SK-N-DZ (cell line): ENCODE measurements at places on chromosomes 12 and 14.
A peak's percentile ranks its signal among the peaks of the same experiment; 100 is the strongest.

- no peak for DNase-seq
Measured at GRCh38 chr12:47808574-47809365, 10.9 kb downstream of the HDAC7 start.

- DNase-seq = peak; percentile 73
Measured at GRCh38 chr12:88625356-88625755, 45.1 kb upstream of the KITLG start.

- DNase-seq = no peak
Measured at GRCh38 chr14:77691259-77691658, 16.6 kb downstream of the ALKBH1 start.

DNA sequence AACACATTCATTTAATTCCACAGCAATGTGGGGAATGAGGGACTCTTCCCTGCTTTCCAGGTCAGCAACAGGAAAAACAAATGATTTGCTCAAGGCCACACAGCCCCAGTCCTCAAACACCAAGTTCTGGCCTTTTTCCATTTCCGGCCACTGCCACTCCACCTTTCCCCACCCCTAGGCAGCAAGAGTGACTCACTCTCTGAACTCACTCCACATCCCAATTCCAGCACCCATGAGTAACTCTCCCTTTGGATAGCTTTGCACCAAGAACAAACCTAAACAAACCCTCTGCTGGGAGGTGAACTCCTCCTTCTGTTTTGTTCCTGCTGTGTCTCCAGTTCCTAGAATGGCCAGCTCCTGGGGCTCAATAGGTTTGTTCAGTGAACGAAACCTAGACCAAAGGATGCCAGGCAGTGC lies 30.4 kb upstream of the PLEKHG6 start:
- no peak for DNase-seq

GRCh38 chr12:11593013-11593412 lies 56.5 kb upstream of the ETV6 start:
- no peak for DNase-seq

DNA sequence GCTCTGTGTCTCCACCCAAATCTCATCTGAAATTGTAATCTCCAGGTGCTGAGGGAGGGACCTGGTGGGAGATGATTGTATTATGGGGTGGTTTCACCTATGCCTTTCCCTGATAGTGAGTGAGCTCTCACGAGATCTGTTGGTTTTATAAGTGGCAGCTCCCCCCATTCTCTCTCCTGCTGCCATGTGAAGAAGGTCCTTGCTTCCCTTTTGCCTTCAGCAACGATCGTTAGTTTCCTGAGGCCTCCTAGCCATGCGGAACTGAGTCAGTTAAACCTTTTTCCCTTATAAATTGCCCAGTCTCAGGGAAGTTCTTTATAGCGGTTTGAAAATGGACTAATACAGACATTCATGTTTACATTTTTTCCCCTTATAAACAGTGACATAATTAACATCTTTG lies 36.1 kb downstream of the PELI2 start:
- DNase-seq = no peak

DNA sequence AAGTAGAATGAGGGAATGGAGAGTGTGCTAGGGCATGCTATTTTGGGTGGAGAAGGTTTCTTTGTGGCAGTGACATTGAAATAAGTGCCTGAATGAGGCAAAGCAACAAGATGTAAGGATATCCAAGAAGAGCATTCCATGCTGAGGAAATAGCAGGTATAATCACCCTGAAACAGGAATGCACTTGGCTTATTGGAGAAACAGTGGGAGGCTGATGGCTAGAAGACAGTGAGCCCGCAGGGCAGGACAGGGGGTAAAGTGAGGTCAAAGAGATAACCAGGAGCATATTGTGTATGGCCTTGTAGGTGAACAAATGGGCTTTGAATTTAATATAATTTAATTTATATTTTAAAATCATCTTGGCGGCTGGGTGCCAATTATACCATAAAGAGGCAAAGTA lies 877.0 kb downstream of the DIO2 start:
- no peak for DNase-seq

DNA sequence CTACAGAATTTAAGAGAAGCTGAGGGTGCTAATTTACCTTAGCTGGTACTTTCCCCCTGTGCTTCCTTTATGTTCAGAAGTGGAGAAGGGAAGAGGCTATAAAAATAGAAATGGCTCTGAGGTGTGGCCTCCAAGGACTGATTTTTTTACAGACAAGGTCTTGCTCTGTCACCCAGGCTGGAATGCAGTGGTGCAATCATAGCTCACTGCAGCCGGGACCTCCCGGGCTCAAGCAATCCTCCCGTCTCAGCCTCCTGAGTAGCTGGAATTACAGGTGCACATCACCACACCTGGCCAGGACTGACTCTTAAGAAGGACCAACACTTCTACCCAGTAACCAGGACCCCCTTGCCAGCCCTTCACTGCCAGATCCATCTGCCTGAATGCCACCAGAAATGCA lies 23.9 kb upstream of the NAP1L1 start:
- DNase-seq = no peak

DNA sequence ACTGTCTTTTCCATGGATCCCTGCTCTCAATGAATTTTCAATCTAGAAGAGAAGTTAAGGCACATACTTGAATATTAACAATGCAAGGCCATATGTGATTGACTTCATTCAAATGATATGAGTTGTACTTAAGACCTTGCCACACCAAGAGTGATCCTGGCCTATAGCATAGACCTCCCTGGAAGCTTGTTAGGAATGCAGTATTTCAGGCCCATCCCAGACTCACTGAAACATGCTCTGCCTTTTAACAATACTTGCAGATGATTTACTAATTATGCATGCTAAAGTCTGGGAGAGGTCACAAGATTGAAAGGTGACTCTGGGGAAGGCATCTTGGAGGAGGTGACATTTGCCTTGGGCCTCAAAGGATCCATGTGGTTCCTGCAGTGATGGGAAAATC lies 43.2 kb downstream of the RFX4 start:
- no peak for DNase-seq

GRCh38 chr12:119573086-119573485 lies 20.5 kb upstream of the TMEM233 start:
- DNase-seq = no peak

DNA sequence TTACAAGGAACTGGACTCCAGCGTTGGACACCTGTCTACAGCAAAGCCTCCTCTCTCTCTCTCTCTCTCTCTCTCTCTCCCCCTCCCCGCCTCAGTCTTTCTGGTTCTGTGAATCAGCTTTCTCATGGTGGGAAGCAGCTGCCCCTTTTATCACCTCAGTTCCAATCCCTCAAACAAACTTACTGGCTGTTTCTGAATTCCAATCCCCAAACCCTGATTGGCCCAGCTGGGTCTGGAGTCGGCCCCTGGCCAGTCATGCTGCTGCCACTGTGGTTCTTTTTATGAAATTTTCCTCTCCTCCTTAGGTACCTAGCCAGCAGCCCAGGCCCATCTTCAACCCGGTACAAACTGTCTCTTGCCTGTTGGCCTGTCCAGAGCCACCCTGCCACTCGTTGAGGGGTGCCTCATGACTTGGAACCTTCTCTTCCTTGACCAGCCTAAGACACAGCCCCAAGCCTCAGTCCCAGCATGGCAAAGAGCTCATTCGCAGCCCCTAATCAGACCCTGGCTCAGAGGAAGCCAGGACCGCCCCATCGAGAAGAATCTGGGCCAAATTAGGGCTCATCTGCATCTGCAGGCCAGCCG lies 9.4 kb upstream of the MORN3 start:
- no peak for DNase-seq

DNA sequence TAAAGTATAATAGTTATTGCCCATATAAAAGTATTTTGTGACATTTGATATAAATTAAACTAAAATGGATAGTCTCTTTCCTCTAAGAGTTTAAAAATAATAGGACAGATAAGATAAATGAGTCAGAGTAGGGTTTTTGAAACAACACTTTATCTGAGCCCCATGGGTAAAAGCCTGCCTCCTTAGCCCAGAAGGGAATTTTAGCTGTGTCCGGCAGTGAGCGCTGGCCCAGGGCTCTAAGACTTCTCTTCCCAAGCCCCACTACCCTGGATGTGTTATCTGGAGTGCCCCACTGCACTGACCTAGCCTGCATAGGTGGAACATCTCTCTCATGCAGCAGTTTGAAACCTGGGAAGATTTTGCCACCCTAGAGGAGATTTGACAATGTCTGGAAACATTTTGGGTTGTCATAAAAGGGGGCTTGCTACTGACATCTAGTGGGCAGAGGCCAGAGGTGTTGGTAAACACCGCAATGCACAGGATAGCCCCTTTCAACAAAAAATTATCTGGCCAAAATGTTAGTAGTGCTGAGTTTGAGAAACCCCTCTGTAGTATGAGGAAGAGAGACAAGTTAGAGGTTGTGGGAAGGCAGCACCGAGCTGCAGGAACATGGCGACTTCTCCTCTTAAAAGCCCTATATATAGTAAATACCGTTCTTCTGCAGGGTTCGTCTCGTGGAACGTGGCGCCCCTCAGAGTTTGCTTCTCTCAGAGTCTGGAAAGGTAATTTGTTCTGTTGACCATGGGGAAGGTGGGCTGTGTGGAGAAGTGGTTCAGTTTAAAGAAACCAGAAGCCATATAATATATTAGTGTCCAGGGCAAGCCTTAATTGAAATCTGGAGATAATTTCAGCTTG lies 29.3 kb upstream of the ATF1 start:
- peak; percentile 38 for DNase-seq

GRCh38 chr14:31568671-31569070 lies 7.5 kb downstream of the NUBPL start:
- DNase-seq = no peak

- peak; percentile 22 for DNase-seq
Measured at GRCh38 chr12:91178139-91178561, 4.5 kb downstream of the DCN start.

DNA sequence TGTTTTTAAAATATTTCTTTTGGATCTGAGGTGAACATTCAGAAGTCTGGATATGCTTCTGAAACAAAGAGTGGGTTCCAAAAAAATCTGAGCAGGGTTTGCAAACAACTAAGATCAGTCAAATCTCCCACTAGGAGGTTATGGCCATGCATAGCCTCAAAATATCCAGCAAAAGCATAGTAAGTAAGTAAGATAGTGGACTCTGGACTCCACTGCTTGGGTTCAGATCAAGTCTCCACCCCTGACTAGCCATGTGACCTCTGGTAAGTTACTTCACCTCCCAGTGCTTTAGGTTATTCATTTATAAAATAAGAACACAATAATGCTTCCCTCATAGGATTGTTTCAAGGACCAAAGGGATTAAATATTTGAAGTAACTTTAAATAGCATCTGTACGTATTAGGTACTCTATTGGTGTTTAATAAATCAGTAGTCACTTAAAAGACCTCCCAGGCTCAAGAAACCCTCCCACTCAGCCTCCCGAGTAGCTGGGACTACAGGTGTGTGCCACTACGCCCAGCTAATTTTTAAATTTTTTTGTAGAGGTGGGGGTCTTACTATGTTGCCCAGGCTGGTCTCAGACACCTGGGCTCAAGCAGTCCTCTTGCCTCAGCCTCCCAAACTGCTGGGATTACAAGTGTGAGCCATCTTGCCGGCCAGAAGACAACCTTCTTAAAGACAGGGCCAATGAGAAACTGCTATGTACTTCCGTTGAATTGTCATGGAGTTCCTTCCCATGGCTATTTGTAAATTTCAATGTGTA lies 95.7 kb upstream of the SOX5 start:
- DNase-seq = no peak

GRCh38 chr12:5185435-5186069 lies 141.9 kb downstream of the KCNA5 start:
- DNase-seq = no peak

DNA sequence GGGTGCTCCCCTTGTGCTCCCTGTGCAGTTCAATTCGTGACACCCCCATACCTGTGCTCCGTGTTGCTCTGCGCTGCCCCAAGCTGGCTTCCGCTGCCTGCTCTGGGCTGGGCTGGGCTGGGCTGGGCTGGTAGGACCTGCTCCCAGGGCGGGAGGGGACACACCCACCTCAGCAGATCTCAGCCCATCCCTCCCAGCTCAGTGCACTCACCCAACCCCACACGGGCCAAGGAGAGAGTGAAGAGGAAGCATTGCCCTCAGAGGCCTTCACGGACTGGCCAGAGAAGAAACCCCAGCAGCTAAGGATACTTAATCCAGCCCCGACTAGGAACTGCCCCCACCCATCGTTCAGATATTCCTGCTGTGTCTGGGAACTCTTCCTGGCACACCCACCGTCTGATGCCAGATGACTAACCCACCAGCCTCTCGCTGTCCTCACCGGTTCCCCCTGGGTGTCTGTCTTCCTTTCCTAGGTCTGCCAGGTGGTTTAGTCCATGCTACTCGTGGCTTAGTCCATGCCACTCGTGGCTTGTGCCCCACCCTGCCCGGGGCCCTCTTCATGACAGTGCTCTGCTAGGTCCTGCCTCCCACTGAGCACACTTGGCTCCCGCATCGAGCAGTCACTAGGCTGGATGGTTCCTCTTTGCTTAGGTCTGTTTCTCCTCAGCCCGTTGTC lies at the start of gene LPAR5:
TSS of gene LPAR5 (minus strand) at position 104 of the 676 bp plus-strand sequence. CDS start 14,711 bp downstream, outside the sequence.
- no peak for DNase-seq

- no peak for DNase-seq
Measured at GRCh38 chr14:34053666-34054065, 102.8 kb upstream of the EGLN3 start.

DNA sequence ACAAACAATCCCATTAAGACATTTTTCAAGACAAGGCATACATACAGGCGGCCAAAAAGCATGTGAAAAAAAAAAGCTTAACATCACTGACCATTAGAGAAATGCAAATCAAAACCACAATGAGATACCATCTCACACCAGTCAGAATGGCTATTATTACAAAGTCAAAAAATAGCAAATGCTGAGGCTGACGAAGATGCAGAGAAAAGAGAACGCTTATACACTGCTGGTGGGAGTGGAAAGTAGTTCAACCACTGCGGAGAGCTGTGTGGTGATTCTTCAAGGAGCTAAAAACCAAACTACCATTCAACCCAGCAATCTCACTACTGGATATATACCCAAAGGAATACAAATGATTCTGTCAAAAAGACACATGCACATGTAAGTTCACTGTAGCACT lies 216.7 kb downstream of the FOXG1 start:
- no peak for DNase-seq

- no peak for DNase-seq
Measured at GRCh38 chr14:69378274-69378673, 19.8 kb downstream of the ERH start.

DNA sequence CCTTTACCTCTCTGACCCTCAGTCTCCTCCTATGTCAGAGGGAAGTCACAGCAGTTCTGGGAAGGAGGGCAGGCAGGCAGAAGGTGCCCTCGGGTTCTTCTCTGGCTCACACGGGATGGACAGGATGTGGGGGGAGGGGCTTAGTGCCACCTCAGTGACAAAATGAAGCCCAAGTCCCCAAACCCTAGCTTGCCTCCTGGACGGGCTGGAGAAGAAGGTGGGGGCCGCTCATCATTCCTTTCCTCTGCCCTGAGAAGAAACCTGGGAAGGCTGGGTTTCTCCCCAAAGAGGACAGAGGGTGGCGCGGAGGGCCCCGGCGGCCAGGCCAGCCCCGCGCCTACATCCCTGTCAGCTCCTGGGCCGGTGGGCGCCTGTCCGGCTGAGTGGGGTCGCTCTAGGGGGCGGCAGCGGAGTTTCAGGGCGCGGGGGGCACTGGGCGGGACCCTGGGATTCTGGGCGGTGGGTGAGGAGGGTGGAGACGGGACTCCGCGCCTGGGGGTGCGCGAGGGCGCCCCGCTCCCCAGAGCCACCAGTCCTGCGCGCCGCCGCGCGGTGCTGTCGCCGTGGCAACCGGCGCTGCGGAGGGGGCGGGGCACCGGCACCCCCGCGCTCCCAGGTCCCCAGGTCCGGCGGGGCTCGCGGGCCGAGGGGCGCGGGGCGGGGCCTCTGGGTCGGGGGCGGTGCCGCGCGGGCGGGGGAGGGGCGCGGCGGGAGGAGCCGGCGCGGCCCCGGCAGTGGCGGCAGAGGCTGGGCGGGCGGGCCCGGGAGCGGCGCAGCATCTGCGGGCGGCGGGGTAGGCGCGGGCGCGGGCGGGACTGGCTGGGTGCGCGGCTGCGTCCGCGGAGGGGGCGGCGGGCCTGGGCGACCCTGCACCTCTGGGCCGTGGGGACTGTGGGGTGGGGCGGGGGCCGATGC lies at the start of gene TMEM121:
TSS of gene TMEM121 (plus strand) at position 723 of the 915 bp plus-strand sequence. CDS start 2,252 bp downstream, outside the sequence.
- DNase-seq = no peak
